ENCODE measurements at places on chromosomes 12 and 14.

GRCh38 chr12:12423367-12423766 lies 66.5 kb downstream of the BORCS5 start:
- no peak for DNase-seq

DNA sequence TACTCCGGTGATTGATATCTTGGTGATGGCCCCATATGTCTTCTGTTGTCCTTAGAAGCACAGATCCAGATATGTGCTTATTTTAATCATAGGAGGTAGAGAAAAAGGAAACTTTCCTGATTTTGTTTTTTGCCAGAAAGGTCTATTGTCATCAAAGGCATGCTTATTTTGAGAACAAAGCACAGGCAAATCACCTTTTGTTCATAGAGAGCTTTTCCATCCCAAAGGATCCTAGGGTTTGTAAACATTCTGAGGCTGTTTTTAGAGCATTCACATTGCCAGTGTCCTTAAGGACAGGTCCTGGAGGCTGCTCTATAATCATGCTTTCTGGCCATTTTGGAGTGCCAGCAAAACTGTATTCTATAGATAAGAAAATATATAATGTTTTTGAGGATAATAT lies 148.5 kb upstream of the SEL1L start:
- no peak for DNase-seq

GRCh38 chr14:56117765-56118610 lies at the start of gene PELI2:
Gene PELI2, plus strand, starts transcription at chr14:56118411. Its CDS starts 250 bp downstream, at chr14:56118661.
- peak; percentile 53 for DNase-seq

DNA sequence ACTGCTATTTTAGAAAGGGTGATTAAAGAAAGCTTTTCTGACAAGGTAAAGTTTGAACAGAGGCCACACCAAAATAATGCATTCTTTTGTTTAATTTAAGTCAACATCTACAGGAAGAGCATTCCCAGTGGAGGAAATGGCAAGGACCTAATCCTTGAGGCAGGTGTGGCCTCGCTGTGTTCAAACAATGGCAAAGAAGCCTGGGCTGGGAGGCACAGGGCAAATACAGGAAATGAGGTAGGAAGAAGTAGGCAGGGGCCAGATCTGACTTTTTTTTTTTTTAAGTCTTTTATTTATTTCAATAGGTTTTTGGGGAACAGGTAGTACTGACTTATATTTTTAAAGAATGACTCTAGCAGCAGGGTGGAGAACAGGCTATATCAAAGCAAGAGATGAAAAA lies 53.5 kb downstream of the ARMH4 start:
- DNase-seq = no peak

GRCh38 chr12:101729842-101730241 lies 9.4 kb downstream of the SYCP3 start:
- DNase-seq = no peak

- DNase-seq = no peak
Measured at GRCh38 chr12:16555630-16556029, 50.3 kb downstream of the LMO3 start.

GRCh38 chr14:48974994-48975393 lies 611.2 kb downstream of the RPS29 start:
- no peak for DNase-seq

Data from NCI-H1930 (cell line).